ENCODE measurements at places on chromosomes 12 and 14. TPM values are rescaled to one million over a fixed set of nuclear protein-coding genes. Genes with fewer than 3 reads are reported as not detected.

The DBX2 gene
- polyA plus RNA-seq: not detected

The KRT6C gene
- polyA plus RNA-seq: not detected

The ATP2B1 gene
- 102 TPM for polyA plus RNA-seq

The TSPAN11 gene
- polyA plus RNA-seq: not detected

The CELA1 gene
- 0.58 TPM for polyA plus RNA-seq

The MDM2 gene
- 19.6 TPM for polyA plus RNA-seq

The GPRC5D gene
- polyA plus RNA-seq: 1.4 TPM

The CCDC198 gene
- polyA plus RNA-seq: not detected

The KRT75 gene
- not detected for polyA plus RNA-seq

The CYP46A1 gene
- polyA plus RNA-seq: not detected

The TCL1B gene
- polyA plus RNA-seq: not detected

The SLCO1B1 gene
- not detected for polyA plus RNA-seq

The NFE2 gene
- 0.44 TPM for polyA plus RNA-seq

The CFAP54 gene
- 0.13 TPM for polyA plus RNA-seq

The CABP1 gene
- not detected for polyA plus RNA-seq

The CNTN1 gene
- not detected for polyA plus RNA-seq

The MYRFL gene
- not detected for polyA plus RNA-seq

The DUSP6 gene
- polyA plus RNA-seq: 7.7 TPM

The SPIC gene
- not detected for polyA plus RNA-seq

The LMNTD1 gene
- polyA plus RNA-seq: not detected

The RTN1 gene
- 0.24 TPM for polyA plus RNA-seq

All from IgD-negative memory B cell (primary cell).